CD4-positive, alpha-beta T cell treated with Interleukin-6 at 100 ng/mL for 8 hours (primary cell): ENCODE measurements at places on chromosomes 7 and 10.

DNA sequence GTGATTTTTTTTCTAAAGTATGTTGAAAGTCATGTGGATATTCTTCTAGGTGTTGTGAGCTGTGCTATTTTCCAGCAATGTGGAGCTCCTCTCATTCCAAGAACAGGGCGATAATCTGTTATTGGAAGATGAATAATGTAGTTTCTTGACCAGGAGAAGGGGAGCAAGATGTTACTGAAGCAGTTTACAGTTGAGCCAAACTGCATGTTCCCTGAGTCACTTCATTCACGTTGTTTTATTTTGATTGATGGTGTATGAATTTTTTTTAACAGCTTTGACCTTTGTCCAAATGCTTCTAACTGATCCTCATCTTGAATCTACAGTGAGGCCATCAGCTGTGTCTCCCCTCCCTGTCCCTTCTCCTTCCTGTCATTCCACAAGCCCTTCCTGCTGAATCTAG is 277.1 kb upstream of the KLF6 start:
- DNase-seq, result no peak

DNA sequence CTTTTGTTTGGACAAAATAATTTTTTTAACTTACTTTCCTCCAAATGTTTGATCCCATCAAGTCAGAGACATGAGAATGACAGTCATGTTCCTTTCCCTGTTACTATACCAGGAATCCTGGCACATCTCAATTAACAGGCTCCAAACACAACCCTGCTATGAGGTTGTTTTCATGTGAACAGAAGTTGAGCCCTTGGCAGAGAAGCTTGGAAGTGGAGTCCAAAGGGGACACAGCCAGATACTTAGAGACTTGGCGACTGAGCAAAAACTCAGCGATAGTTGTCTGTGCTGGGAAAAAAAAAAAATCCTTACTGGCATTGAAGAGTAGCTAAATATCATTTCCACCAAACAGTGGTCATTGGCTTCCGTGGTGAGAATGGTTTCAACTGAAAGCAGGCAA is 12.8 kb downstream of the TUBAL3 start:
- DNase-seq, result no peak

- no peak for DNase-seq
These were observed 104.7 kb downstream of the GPR85 start for GRCh38 chr7:112981966-112982365.

DNA sequence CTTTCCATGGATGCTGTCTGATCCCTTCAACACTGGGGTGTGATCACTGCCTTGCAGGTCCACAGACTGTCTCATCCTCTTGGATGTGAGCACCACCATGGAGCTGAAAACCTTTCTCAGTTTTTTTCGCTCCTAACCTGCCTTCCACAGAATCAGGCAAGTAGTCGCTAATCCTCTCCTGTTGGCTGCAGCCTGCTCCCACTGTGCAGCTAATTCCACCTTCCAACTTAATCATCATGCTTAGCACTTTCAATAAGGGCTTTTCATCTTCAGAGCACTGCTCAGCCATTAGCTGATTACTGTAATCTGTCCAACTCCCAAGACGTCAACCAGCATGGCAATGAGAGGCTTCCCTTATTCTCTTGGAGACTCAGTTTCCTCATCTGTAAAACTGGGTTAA is 15.1 kb upstream of the CDH23 start:
- no peak for DNase-seq

- DNase-seq, result no peak
These were observed 81.5 kb downstream of the ITIH5 start for GRCh38 chr10:7585228-7585627.

GRCh38 chr7:31065021-31065593 is 13.0 kb downstream of the ADCYAP1R1 start:
- no peak for DNase-seq

DNA sequence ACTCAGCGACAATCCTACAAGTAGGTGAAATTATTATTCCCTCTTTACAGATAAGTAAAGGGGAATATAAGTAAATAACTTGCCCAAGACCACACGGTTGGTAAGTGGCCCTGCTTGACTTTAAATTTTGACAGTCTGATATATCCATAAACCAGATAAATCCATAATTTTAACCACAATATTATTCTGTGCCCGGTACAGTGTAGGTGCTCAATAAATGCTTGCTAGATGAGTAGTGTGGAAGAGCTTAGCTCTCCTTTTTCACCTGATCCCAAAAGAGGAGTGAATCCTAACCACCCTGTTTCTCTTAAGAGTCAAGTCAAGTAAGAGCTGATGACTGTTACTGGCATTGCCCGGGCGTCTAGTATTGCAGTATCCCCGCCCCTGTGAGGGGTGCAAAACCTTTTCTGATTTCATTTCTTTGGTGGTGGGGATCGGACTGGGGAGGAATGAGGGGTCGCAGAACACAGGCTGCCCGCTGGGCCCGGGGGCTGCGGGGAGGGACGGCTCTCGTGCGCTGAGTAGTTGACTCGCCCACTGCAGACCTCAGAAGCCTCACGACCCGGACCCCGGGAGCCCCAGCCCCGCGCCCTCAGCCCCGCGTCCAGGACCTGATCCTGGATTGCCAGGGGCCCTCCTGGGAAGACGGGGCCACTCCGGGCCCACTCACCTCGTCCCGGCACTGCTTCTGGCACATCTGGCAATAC is 490 bp downstream of the KIN start:
- no peak for DNase-seq
